ENCODE measurements at places on chromosomes 2 and 18.
A peak's percentile ranks its signal among the peaks of the same experiment; 100 is the strongest.

DNA sequence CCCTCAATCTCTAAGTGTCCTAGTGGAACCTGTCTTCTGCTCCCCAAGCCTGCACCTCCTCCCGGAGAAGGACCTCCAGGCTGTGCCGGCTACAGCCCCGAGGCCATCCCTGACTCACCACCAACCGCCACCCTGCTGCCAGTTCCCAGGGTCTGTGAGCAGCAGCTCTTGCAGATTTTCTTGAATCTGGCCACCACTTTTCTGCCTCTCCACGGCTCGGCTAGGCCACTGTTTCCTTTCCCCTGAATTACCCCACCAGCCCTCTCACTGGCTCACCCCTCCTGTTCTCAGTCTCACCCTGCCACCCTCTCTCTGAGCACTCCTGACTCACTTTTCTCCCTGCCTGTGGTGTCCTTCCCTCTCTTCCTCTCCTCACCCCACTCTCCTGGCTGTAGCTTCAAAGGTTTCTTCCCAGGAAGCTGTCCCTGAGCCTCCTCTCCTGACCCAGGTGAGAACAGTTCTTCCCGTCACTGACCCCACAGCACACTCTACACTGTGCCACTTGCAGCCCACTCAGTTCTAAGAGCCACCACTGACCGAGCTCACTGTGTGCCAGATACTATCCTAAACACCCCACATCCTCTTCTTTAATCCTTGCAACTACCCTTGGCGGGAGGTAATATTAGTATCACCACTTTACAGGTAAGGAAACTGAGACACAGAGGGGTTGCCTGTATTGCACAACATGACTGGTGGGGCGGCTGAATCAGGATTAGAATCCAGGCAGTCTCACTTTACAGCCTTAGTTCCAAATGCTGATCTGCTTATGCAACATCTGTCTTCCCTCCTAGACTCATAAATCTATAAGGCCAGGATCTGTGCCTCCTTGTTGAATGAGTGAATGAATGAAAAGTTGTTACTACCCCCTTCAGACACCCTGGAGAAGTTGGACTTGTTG is 111.6 kb downstream of the SMAD7 start:
- no peak for DNase-seq

DNA sequence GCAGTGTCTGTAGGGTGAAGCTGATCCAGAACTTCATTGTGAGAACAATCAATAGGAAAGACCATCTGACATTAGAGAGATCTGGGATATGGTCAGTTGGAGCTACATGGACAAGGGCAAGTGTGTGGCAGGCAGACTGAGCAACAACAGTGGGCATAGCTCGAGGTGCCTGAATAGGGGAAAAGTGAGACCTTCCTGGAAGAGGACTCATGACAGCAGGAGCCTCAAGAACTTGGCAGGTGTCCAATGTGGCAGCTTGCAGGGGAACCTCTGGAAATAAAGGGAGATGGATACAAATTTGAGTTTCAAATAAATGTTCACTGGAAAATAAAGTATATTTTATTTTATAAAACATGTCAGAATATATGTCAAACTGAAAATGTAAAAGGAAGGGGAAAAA is 117.9 kb downstream of the TANC1 start:
- DNase-seq = peak; percentile 36

DNA sequence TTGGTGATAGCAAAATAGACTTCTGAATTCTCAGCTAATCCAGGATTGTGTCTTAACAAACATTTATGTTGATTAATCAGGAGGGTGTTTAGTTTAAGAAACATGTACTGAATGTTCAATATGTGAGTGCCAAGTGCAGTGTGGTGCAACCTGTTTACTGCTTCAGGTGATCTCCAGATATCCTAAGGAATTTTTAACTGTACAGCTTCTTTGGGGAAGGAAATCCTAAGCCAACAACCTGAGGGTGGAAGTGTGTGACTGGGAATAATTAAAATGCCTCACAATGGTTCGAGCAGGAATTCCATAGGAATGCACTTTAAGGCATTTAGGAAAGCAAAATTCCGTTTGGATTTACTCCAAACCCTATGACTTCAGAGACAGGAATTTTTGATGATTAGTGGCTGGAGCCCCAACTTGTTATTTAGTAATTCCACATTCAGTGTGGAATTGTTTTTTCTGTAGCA is 16.4 kb downstream of the CRIM1 start:
- no peak for DNase-seq

DNA sequence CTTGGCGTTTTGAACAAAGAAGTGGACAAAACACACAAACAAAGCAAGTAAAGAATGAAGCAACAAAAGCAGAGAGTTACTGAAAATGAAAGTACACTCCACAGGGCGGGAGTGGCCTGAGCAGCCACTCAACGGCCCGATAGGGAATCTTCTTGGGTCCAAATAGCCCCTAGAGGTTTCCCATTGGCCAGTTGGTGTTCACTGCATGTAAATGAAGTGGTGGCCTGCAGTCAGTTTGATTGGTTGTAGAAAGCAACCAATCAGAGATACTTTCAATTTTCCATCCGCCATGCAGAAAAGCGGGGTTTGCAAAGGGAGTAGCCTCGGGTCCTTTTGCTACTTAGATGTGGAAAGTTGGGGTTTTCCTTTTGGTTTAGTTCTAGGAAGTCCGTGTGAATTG is 31.6 kb downstream of the CYBRD1 start:
- no peak for DNase-seq

DNA sequence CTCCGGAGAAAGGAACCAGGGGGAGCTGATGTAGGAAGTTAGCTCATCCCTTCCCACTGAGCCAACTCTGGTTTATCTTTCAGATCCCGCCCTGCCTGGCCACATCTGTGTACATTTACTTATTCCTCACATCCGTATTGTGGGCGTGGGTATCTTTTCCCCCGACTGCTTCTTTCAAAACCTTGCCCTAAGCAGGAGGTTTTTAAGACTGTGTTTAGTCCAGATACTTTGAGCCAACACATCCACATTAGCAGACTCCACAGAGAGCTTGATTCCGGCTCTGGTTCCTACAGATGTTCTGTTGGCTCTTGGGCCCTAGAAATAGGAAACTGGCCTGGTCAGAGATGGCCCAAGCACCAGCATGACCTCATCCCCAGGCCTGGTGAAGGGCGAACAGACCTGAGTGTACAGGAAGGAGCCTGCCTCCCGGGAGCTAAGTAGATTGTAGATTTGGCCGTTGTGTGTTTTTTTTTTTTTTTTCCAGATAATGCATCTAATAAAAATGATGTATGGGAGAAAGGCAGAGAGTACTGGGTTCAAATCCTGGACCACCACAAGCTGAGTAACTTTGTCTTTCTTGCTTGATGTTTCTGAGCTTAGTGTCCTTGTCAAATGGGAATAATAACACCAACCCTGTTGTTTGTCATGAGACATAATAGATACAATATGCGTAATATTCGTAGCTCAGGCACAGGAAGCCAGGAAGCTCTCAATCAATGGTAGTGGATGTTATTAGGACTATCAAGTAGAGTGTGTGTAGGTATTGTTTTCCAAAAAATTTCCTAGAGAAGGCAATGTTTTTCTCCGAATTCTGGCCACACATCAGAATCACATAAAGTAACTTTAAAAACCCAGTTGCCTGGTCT is 92.3 kb downstream of the PRKCE start:
- DNase-seq = no peak

GRCh38 chr18:23540867-23541266 is 37.6 kb downstream of the RMC1 start:
- DNase-seq = no peak

GRCh38 chr2:77147153-77147552 is 375.0 kb downstream of the LRRTM4 start:
- no peak for DNase-seq
